ENCODE measurements at places on chromosomes 6 and 20.

DNA sequence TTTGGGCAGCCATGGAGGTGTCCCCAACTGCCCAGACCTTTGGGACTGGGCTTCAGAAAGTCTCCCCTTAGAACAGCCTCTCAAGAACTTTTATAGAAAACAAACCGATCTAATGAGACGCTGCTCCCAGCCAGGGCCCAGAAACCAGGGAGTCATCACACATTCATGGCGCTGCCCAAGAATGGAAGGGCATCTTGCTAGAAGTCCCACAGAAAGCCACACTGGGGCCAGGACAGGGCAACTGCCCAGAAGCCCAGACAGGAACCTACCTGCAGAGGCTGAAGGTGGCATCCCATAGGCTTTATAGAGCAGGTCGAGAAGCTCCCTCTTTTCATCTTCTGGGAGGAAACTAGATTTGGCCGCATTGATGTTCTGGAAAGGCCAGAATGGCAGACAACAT is 31.5 kb downstream of the ADA start:
- DNase-seq: no peak

- DNase-seq: no peak
Observed at GRCh38 chr20:44776980-44777379, 31.3 kb downstream of the KCNK15 start.

- DNase-seq: no peak
Observed at GRCh38 chr20:3413393-3413889, 6.0 kb upstream of the DNAAF9 start.

DNA sequence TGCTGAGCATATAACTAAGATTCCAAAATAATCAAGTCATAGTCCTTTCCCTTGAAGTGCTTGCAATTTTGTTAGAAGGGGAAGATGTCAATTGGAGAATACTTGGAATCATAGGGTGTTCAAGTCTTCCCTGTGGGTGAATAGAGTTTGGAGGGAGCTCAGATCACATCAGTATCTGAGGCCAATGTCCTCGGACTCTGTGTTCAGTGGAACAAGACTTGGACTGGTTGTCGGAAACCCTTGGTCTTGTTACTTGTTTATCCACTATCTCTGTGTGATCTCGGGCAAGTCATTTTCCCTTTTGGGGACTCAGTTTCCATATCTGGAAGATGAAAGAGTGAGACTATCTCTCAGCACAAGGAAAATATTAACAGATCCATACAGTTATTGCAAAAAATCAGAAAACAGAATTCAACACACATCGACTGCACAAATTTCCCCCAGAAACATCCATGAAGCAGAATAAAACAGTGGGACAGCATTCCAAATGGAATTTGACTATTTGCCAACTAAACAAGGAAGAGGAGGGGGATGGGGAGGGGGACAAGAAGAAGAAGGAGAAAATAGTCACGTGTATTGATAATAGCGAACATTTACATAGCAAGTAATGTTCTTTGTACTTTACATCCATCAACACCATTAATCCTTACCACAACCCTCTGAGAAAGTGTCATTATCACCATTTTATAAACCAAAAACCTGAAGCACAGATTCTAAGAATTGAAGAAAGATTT is 3.9 kb upstream of the EDEM2 start:
- no peak for DNase-seq

DNA sequence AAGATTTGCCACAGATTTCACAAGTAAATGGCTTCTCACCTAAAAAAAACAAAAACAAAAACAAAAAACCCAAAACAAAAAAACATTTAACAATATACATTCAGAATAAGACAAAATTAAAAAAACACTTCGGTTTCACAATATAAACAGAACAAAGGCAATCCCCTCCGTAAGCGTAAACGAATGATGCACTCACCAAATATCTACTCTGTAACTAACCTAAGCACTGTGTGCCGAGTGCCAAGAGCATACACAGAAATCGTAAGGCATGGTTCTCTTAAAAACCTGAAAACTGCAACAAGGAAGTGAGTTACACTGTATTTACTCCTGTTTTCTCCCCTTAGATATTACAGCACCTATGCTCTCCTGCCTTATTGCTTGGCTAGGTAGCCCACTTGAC is 12.1 kb upstream of the MICAL1 start:
- no peak for DNase-seq

Measured in KG1 (cell line).